ENCODE measurements at places on chromosomes 2 and 18.

- DNase-seq = no peak
Observed at GRCh38 chr2:72973566-72974435, 56.5 kb downstream of the EMX1 start.

- no peak for DNase-seq
Observed at GRCh38 chr2:161983331-161983651, 90.7 kb downstream of the DPP4 start.

DNA sequence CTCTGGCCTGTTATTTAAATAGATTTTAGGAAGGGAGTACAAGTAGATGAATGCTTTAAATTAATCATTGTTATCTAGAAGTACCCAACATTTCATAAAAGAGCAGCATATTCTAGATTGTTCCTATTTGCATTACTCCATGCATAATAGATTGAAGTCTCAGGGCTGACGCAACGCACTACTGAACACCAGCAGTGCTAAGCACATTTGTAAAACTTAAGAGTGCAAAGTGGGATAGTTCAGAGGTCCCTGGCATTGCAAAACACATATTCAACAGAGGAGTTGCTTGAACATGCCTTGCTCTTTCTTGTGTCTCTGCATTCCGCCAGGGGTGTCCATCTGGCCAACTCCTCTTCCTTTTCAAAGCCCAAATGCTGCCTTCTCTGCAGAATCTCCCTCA is 22.3 kb downstream of the CDKL4 start:
- DNase-seq = no peak

DNA sequence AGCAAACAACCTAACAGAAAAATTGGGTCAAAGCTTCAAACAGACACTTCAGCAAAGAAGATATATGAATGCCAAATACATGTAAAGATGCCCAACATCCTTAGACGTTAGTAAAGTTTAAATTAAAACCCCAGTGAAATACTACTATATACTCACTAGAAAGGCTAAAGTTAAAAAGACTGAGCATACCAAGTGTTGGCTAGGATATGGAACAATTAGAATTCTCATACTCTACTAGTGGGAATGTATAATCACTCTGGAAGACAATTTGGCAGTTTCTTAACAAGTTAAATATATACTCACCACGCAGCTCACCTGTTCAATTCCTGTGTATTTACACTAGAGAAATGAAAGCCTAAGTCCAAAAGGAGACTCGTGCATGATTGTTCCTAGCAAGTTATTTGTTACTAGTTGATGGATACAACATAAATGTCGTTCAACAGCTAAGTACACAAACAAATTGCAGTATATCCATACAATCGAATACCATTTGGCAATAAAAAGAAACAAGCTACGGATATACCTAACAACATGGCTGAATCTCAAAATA is 183.7 kb upstream of the ZFP36L2 start:
- no peak for DNase-seq

DNA sequence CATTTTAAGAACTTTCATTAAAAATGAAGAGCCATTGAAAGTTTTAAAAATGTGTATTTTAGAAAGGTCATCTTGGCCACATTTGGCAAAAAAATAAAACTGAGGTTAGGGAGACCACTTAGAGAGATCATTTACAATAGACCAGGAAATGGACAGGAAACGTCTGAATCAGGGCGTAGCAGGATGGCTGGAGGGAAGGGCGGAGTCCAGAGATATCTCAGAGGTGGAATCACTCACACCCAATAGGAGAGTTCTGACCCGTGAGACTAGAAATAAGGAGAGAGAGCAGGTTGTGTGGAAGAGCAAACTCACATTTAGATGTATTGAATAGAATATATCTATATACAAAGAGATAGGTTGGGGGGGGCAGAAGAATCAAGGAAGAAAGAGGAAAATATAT is 373.4 kb downstream of the METTL4 start:
- DNase-seq = no peak

- no peak for DNase-seq
Observed at GRCh38 chr2:108316033-108316432, 27.3 kb downstream of the SULT1C2 start.

- DNase-seq = no peak
Observed at GRCh38 chr18:40546875-40547274, 1408.2 kb upstream of the PIK3C3 start.
